ENCODE measurements at places on chromosomes 1 and 21. TPM values are rescaled to one million over a fixed set of nuclear protein-coding genes. Genes with fewer than 3 reads are reported as not detected.
A peak's percentile ranks its signal among the peaks of the same experiment; 100 is the strongest.

The FCGR2B gene
- total RNA-seq = not detected

DNA sequence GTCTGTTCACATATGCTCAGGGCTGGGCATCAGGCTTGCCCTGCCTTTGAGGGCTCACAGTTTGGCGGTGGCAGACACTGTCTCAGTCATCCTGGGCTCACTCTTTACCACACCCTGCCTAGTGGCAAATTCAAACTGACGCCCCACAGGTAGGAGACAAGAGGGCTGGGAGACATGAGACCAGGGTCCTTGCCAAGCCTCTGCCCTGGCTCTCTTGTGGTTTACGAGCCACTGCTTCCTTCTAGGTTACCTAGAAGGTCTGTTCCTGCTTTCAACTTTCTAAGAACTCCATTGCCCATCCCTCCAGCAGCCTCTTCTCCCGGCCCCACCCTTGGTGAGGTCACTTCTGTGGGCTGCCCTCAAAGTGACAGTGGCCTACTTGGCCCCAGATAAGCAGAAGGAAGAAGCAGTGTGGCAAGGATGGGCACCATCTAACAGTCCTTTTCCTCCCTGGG lies 10.5 kb downstream of the KIF21B start:
- H3K4me3 ChIP-seq = peak overlapping the region; percentile 36
- peaks cover 85% of the 10 kb centered on the region for H3K4me1 ChIP-seq
- H3K27me3 ChIP-seq = no peaks in the 10 kb centered on the region
- H3K36me3 ChIP-seq = peaks cover 36% of the 10 kb centered on the region
- DNase-seq = peak; percentile 57

DNA sequence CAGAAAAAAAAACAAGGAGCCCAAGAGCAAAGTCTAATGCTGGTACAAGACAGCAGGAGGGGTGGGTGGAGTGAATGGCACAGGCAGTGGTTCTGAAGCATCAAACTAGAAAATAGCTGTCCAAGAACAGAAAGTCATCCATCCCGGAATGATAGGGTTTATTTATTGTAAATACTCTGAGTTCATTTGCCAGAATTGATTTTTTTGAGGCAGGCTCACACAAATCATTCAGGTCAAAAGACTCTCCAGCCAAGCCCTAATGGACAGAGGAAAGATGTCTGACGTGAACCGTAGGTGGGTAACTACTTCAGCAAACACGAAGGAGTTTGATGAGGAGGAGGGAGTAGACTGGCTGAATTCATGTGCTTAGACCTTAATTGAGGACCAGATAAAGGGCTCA lies 13.8 kb upstream of the DISP1 start:
- H3K4me1 ChIP-seq = peaks cover 7% of the 10 kb centered on the region
- no peaks in the 10 kb centered on the region for H3K36me3 ChIP-seq
- no peak for DNase-seq
- no peak overlapping the region for H3K4me3 ChIP-seq
- H3K27me3 ChIP-seq = peaks cover 6% of the 10 kb centered on the region

The FCGR1A gene
- total RNA-seq = not detected

DNA sequence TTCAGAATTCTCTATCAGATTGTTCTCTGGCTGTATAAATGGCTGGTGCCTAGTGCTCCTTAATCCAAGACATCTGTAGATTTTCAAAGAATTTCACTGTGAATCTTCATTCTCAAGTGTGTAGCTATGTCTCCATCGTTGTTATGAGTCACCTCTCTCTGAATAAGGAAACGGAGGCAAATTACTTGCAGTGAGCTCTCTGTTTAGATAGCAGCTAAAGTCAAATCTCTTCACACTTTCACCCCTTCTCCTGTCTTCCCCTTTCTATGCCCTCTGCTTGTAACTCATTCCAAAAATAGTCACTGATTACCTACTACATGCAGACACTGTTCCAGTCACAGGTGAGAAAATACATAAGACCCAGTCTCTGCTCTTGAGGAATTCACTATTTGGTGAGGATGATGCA lies 39.7 kb downstream of the CHML start:
- no peak overlapping the region for H3K27ac ChIP-seq
- no peaks in the 10 kb centered on the region for H3K27me3 ChIP-seq

- no peak overlapping the region for H3K4me3 ChIP-seq
- no peak overlapping the region for H3K27ac ChIP-seq
- no peak for DNase-seq
- H3K36me3 ChIP-seq = no peaks in the 10 kb centered on the region
- peaks cover 3% of the 10 kb centered on the region for H3K27me3 ChIP-seq
Observed at GRCh38 chr1:185862235-185862634, 128.0 kb downstream of the HMCN1 start.

GRCh38 chr1:147895123-147895522 lies 7.5 kb upstream of the GJA8 start:
- H3K4me1 ChIP-seq = peaks cover 2% of the 10 kb centered on the region
- H3K27ac ChIP-seq = no peak overlapping the region
- H3K27me3 ChIP-seq = no peaks in the 10 kb centered on the region
- no peak for DNase-seq
- no peak overlapping the region for H3K4me3 ChIP-seq

DNA sequence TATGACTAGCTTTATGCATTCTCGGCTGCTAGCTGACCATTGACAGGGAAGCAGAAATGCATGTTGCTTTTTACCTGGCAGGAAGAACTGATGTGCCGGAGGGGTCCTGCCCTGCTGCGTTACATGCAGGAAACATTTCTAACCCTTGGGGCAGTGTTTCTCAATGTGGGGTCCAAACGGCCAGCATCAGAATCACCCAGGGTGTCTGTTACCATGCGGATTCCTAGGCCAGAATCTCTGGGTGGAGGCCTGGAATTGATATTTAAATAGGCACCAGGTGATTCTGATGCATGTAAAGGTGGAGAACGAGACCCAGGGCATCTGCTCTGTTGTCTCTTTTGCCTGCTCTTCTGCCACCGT lies 182.7 kb downstream of the PCP4 start:
- H3K27ac ChIP-seq = no peak overlapping the region
- no peak overlapping the region for H3K4me3 ChIP-seq
- peaks cover 1% of the 10 kb centered on the region for H3K27me3 ChIP-seq
- DNase-seq = no peak
- no peaks in the 10 kb centered on the region for H3K36me3 ChIP-seq

The NBPF14 gene
- total RNA-seq = 11.5 TPM

The TRIM17 gene
- 2.7 TPM for total RNA-seq

- peaks cover 10% of the 10 kb centered on the region for H3K27me3 ChIP-seq
- no peaks in the 10 kb centered on the region for H3K36me3 ChIP-seq
- H3K4me3 ChIP-seq = no peak overlapping the region
- H3K27ac ChIP-seq = no peak overlapping the region
- H3K4me1 ChIP-seq = peaks cover 18% of the 10 kb centered on the region
Observed at GRCh38 chr1:182784556-182785171, 4.9 kb upstream of the NPL start.

DNA sequence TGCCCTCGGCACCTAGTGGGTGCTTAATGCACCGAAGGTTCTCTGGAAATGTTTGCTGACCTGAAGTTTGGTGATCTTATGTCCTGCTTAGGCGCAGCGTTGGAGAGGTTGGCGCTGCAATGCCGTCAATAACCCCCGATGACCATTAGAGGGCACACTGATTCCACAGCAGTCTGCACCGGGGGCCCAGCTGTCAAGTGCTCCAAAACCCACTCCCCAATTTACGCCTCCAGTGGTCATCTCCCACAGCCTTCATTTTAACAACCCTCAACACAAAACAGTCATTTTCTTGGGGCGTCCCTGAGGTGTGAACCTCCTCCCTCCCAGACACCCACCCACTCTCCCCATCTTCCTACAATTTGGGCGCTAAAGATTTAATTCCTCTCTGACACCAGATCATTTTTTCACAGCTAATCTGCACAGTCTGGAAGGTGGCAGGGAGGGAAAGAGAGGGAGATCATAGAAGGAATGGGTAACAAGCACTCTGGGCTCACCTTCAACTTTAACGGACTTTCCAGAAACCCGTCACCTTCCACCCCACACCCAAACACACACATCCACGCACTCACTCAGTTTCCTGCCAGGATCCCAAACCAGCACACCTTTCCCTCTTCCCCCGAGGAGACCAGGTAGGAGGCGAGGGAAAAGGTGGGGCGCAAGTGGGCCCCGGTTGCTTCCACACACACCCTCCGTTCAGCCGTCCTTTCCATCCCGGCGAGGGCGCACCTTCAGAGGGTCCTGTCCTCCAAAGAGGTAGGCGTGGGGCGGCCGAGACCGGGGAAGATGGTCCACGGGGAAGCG lies 570 bp upstream of the NPR1 start:
- peak overlapping the region; percentile 65 for H3K4me3 ChIP-seq
- peaks cover 21% of the 10 kb centered on the region for H3K4me1 ChIP-seq
- peaks cover 41% of the 10 kb centered on the region for H3K27me3 ChIP-seq
- peak; percentile 59 for DNase-seq
- no peak overlapping the region for H3K27ac ChIP-seq

The S100A1 gene
- not detected for total RNA-seq

The SH2D1B gene
- not detected for total RNA-seq

DNA sequence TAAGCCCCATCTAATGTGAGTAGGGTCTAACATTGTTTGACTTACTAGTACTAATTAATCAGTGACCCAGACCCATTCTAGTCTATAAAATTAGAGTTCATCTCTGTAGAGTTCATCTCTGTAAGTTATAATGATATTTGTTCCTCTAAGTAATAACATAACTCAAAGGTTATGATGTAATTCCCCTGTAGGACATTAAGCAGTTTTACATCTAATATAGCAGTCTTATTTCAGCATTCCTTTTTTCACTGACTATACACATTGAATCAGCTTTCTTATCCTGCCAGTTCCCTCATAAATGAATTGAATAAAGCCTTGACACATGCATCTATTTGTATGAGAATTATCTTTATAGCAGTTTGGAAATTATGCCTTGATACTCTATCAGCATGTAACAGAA lies 90.9 kb downstream of the SH3GLB1 start:
- H3K36me3 ChIP-seq = no peaks in the 10 kb centered on the region
- no peak overlapping the region for H3K27ac ChIP-seq
- H3K4me3 ChIP-seq = no peak overlapping the region

The FCGR3B gene
- total RNA-seq = not detected

- H3K27ac ChIP-seq = no peak overlapping the region
- peak; percentile 34 for DNase-seq
- H3K4me3 ChIP-seq = no peak overlapping the region
- H3K36me3 ChIP-seq = no peaks in the 10 kb centered on the region
- H3K4me1 ChIP-seq = peaks cover 10% of the 10 kb centered on the region
Observed at GRCh38 chr1:185474440-185475149, 157.6 kb upstream of the IVNS1ABP start.

GRCh38 chr1:175984813-175985212 lies 222.3 kb downstream of the COP1 start:
- H3K4me3 ChIP-seq = no peak overlapping the region
- DNase-seq = no peak
- H3K27ac ChIP-seq = no peak overlapping the region
- H3K4me1 ChIP-seq = no peaks in the 10 kb centered on the region

The CELA3A gene
- total RNA-seq = not detected

The ZNF648 gene
- total RNA-seq = not detected

DNA sequence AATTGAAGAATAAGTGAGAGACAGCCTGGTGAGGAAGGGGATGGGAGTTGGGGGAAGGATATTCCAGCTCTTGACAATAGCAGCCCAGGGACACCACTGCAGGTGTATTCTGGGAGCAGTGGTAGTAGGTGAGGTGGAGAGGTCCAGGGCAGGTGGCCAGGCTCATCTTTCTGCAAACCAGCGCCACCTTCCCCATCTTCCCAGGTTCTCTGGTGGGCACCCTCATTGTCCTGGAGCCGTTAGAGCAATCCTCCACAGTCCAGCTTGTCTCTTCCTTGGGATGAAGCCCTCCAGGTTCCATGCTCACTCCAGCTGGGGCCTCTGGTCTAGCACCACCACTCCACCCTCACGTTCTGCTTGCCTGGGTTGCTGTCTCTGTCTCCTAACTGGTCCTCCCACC lies 97.0 kb downstream of the IER5 start:
- no peaks in the 10 kb centered on the region for H3K36me3 ChIP-seq
- H3K4me1 ChIP-seq = no peaks in the 10 kb centered on the region
- no peaks in the 10 kb centered on the region for H3K27me3 ChIP-seq
- no peak for DNase-seq

- no peak for DNase-seq
- no peak overlapping the region for H3K27ac ChIP-seq
- no peaks in the 10 kb centered on the region for H3K36me3 ChIP-seq
- H3K4me3 ChIP-seq = no peak overlapping the region
Observed at GRCh38 chr1:172973424-172973823, 77.3 kb downstream of the TNFSF18 start.

The CSMD2 gene
- not detected for total RNA-seq

- peaks cover 20% of the 10 kb centered on the region for H3K27me3 ChIP-seq
- no peak overlapping the region for H3K27ac ChIP-seq
- DNase-seq = no peak
- H3K4me3 ChIP-seq = no peak overlapping the region
- H3K4me1 ChIP-seq = no peaks in the 10 kb centered on the region
Observed at GRCh38 chr1:99672530-99673213, 26.8 kb downstream of the PALMD start.

- H3K36me3 ChIP-seq = no peaks in the 10 kb centered on the region
- no peak for DNase-seq
- no peak overlapping the region for H3K27ac ChIP-seq
- no peak overlapping the region for H3K4me3 ChIP-seq
- H3K4me1 ChIP-seq = no peaks in the 10 kb centered on the region
- H3K27me3 ChIP-seq = no peaks in the 10 kb centered on the region
Observed at GRCh38 chr1:193654951-193655735, 468.7 kb upstream of the B3GALT2 start.

DNA sequence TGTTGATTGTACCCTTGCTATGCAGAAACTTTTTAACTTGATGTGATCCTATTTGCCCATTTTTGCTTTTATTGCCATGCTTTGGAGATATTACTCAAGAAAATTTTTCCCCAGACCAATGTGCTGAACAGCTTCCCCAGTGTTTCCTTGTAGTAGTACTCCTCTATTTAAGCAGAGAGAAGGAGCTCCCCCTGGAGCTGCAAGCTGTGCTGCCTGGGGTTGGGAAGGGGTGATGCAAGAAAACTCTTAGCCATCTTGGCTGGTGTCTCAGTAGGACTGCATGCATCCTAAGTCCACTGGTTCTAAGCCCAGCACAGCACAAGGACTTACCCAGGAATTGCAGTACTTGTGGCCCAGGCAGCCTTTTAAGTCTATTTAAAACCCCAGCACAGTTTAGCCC lies 121.6 kb downstream of the NTMT2 start:
- H3K4me1 ChIP-seq = no peaks in the 10 kb centered on the region
- DNase-seq = no peak
- peaks cover 4% of the 10 kb centered on the region for H3K27me3 ChIP-seq
- H3K4me3 ChIP-seq = no peak overlapping the region

DNA sequence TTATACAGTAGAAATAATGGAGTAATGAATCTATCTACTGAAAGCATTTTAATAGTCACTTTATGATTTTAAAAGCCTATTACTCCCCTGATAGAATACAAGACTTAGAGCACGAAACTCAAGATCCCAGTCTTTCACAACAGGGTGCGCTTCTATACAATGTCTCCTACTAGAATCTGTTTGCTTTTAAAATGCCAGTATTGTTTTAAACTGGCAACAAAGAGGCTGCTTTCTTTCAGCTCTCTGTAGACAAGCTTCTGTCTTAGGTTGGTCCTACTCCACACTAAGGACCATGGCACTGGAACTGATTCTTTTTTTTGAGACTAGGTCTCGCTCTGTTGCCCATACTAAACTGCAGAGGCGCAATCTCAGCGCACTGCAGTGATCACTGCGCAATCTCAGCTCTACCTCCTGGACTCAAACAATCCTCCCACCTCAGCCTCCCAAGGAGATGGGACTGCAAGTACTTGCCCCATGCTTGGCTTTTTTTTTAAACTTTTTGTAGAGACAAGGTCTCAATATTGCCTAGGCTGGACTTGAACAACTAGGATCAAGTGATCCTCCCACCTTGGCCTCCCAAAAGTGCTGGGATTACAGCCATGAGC lies 4.8 kb downstream of the DCAF8 start:
- H3K36me3 ChIP-seq = peaks cover 24% of the 10 kb centered on the region
- DNase-seq = no peak
- peak overlapping the region; percentile 65 for H3K27ac ChIP-seq
- peaks cover 45% of the 10 kb centered on the region for H3K4me1 ChIP-seq
- no peaks in the 10 kb centered on the region for H3K27me3 ChIP-seq

The LCE1F gene
- not detected for total RNA-seq
